ENCODE measurements at places on chromosomes 6 and 20.

GRCh38 chr6:5339786-5340185 lies 78.5 kb downstream of the FARS2 start:
- H3K27ac ChIP-seq = no peak overlapping the region
- DNase-seq = no peak
- no peaks in the 10 kb centered on the region for H3K36me3 ChIP-seq
- H3K27me3 ChIP-seq = no peaks in the 10 kb centered on the region
- no peak overlapping the region for H3K4me3 ChIP-seq
- H3K4me1 ChIP-seq = no peaks in the 10 kb centered on the region

GRCh38 chr6:101396548-101397173 lies 3.2 kb downstream of the GRIK2 start:
- H3K27ac ChIP-seq = no peak overlapping the region
- H3K36me3 ChIP-seq = no peaks in the 10 kb centered on the region
- H3K27me3 ChIP-seq = peaks cover 5% of the 10 kb centered on the region
- no peak overlapping the region for H3K4me3 ChIP-seq

DNA sequence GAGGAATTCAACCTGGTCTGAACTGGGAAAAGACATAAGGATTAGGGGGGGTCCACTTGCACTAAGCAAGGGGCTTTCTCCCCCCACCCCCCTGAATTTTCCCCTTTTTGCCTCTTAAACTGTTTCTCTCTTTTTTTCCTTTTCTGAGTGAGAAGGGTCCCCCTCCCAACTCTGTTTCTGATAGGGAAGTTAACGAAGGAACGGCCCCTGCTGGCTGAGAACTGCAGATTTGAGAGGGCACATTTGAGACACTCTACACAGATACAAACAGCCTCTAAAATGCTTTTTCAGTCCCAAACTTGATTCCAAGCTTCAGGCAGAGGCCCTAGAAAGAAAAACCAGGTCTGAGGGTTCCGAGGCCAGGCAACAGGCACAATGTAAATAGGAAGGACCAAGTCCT lies 91.7 kb downstream of the JARID2 start:
- H3K4me3 ChIP-seq = no peak overlapping the region
- no peaks in the 10 kb centered on the region for H3K27me3 ChIP-seq
- H3K4me1 ChIP-seq = no peaks in the 10 kb centered on the region
- no peak for DNase-seq
- no peak overlapping the region for H3K27ac ChIP-seq

GRCh38 chr6:37478827-37479226 lies 20.9 kb downstream of the CCDC167 start:
- no peak for DNase-seq
- no peak overlapping the region for H3K27ac ChIP-seq
- no peaks in the 10 kb centered on the region for H3K27me3 ChIP-seq
- peaks cover 3% of the 10 kb centered on the region for H3K4me1 ChIP-seq
- no peaks in the 10 kb centered on the region for H3K36me3 ChIP-seq

DNA sequence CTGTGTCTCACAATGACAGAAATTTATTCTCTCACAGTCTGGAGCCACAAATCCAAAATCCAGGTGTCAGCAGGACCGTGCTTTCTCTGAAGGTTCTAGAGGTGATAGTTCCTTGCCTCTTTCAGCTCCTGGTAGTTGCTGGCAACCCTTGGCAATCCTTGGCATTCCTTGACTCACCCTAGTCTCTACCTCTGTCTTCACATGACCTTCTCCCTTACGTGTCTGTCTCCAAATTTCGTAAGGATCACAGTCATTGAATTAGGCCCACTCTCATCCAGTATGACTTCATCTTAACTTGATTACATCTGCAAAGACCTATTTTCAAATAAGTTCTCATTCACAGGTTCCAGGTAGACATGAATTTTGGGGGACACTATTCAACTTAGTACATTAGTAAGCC lies 143.1 kb downstream of the CEP57L1 start:
- H3K27me3 ChIP-seq = no peaks in the 10 kb centered on the region
- H3K4me1 ChIP-seq = no peaks in the 10 kb centered on the region
- no peaks in the 10 kb centered on the region for H3K36me3 ChIP-seq
- no peak overlapping the region for H3K4me3 ChIP-seq
- DNase-seq = no peak
